Activated naive CD8-positive, alpha-beta T cell treated with anti-CD3 and anti-CD28 coated beads, Interleukin-2, amount 10 ng/mL, durations not matched to agents 7 days and 5 days (primary cell): ENCODE measurements at places on chromosomes 16 and 17. TPM values are rescaled to one million over a fixed set of nuclear protein-coding genes. Genes with fewer than 3 reads are reported as not detected.

DNA sequence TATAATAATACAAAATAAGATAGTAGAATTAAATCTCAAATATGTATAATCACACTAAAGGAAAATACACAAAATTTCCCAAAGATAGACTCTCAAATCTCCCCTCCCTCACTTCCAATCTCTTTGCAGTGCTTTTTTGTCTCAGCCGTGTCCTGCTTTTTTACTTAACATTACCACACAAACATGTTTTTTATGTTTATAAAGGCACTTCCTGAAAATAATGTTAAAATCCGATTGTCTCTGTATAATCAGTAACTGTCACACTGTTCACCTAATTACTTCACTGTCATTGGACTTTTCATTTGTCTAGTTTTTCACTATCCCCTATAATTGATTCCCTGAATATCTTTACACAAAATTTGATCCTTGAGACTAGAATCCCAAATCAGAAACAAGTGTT is 38.2 kb upstream of the ALDH3A2 start:
- DNase-seq: no peak
- no peak overlapping the region for H3K27ac ChIP-seq
- no peak overlapping the region for H3K4me3 ChIP-seq
- peaks cover 6% of the 10 kb centered on the region for H3K27me3 ChIP-seq
- H3K36me3 ChIP-seq: no peaks in the 10 kb centered on the region

DNA sequence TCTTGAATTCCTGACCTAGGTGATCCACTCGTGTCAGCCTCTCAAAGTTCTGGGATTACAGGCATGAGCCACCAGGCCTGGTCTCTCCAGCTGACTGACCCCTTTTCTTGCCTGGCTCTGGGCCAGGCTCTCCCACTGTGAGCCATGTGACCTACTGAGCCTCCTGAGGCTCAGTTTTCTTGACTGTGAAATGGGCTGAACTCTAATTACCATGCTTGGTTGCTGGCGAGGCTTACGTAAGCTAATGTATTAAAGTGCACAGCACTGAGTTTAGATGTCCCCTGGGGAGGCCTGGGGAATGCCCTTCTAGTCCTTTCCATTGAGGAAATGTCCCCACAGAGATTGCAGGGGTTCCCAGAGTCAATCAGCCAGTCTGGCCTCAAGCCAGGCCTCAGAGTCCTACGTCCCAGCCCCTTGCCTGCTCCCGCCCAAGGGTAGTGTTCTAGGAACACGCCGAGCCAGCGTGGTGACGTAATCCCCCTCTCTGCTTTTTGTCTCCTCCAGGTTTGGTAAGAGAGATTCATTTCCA is 45.8 kb upstream of the LGALS9 start:
- H3K27me3 ChIP-seq: no peaks in the 10 kb centered on the region
- DNase-seq: no peak
- peaks cover 12% of the 10 kb centered on the region for H3K4me1 ChIP-seq
- peaks cover 6% of the 10 kb centered on the region for H3K36me3 ChIP-seq
- H3K4me3 ChIP-seq: no peak overlapping the region

GRCh38 chr16:57343221-57343620 is 15.4 kb upstream of the CCL22 start:
- no peaks in the 10 kb centered on the region for H3K36me3 ChIP-seq
- peaks cover 43% of the 10 kb centered on the region for H3K27me3 ChIP-seq

DNA sequence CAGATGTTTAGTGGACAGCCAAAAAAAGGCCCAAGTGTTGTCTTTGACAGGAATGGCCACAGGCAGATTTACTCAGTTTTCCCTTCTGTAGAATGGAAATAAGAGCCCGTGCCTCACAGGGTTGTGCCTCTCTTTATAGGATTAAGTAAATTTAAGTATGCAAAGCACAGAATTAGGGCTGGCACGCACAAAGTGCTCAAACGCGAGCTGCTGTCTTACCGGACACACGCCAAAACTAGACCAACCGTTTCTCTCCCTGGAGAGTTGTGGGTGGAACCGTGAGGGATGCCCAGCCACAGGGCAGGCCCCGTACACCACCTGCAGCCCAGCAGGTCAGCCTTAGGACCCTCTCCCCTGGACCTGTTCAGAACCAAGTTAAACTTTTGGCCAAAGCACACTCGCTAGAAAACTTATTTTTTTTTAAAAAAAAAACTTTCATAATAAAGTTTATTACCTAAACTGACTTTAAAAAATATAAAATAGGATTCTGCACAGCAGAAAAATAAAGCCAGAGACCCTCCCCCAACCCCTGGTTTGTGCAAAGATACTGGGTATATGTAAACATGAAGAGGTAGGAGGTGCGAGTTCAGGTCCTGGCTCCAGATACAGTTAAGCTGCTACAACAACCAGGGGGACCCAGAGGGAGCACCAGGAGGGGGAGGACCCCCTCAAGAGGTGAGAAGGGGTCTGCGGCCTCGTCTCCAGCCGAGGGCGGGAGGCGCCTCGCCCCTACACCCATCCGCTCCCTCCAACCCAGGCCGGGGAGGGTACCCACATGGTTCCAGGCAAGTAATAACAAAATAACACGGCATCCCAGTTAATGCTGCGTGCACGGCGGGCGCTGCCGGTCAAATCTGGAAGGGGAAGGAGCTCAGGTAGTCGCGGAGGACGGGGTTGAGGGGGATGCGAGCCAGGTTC is 1.8 kb downstream of the SOCS1 start:
- peak overlapping the region; percentile 98 for H3K27ac ChIP-seq
- H3K4me1 ChIP-seq: peaks cover 45% of the 10 kb centered on the region
- no peaks in the 10 kb centered on the region for H3K27me3 ChIP-seq
- peaks cover 46% of the 10 kb centered on the region for H3K36me3 ChIP-seq
- no peak for DNase-seq

DNA sequence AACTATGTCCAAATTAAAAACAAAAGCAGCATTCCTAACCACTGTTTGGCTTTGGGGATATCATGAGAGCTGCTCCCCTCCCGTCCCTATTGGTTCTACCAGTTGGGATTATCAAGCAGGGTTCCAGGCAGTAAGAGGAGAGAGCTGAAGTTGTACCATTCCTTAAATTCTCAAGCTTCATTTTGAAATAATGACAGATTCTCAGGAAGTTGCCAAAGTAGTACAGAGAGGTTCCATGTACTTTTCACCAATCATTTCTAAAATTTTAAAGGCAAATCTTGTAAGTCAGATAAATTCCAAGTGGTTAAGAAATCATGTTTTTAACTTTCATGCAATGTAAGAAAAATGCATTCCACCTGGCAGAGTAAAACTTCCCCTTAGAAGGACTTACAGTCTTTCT is 36.9 kb downstream of the TEX2 start:
- no peak overlapping the region for H3K27ac ChIP-seq
- no peak overlapping the region for H3K4me3 ChIP-seq
- H3K27me3 ChIP-seq: no peaks in the 10 kb centered on the region
- DNase-seq: no peak
- H3K4me1 ChIP-seq: peaks cover 6% of the 10 kb centered on the region

GRCh38 chr16:12871784-12872183 is 29.6 kb upstream of the SHISA9 start:
- H3K27me3 ChIP-seq: peaks cover 8% of the 10 kb centered on the region
- H3K4me3 ChIP-seq: no peak overlapping the region
- no peaks in the 10 kb centered on the region for H3K4me1 ChIP-seq

GRCh38 chr17:45320349-45320930 is 3.6 kb upstream of the MAP3K14 start:
- peaks cover 41% of the 10 kb centered on the region for H3K4me1 ChIP-seq
- DNase-seq: no peak
- peak overlapping the region; percentile 25 for H3K4me3 ChIP-seq
- H3K27me3 ChIP-seq: no peaks in the 10 kb centered on the region

DNA sequence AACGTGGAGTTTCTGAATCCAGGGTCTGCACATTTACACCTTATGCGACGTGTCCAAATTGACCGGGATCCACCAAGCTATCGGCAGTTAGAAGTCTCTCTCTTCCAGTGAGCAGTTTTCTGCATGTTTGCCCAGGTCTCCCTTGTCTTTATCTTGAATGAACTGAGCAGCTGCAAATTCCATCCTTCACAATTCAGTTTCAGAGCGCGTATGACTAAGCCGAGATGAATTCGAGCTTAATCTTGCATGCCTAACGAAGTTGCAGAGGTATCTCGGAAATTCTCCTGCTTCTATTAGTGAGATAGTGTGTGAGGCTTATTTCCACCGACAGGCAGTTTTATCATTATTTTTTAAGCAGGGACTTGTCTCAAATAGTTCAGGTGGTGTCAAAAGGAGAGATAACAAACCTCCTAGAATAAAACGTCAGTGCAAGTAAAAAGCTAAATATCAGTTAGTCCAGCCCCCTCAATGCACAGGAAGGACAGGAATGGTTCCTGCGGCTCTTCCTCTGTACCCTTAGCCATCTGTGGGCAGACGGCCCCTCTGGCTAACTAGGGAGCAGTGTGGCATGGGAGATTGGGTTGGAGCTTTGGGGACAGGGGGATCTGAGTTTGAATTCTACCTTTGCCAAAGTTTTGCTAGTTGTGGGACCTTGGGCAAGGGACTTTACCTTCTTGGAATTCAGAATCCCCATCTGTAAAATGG is 93.0 kb upstream of the GPR139 start:
- H3K4me1 ChIP-seq: no peaks in the 10 kb centered on the region
- H3K4me3 ChIP-seq: no peak overlapping the region
- no peak for DNase-seq
- no peaks in the 10 kb centered on the region for H3K36me3 ChIP-seq
- H3K27me3 ChIP-seq: peaks cover 2% of the 10 kb centered on the region

DNA sequence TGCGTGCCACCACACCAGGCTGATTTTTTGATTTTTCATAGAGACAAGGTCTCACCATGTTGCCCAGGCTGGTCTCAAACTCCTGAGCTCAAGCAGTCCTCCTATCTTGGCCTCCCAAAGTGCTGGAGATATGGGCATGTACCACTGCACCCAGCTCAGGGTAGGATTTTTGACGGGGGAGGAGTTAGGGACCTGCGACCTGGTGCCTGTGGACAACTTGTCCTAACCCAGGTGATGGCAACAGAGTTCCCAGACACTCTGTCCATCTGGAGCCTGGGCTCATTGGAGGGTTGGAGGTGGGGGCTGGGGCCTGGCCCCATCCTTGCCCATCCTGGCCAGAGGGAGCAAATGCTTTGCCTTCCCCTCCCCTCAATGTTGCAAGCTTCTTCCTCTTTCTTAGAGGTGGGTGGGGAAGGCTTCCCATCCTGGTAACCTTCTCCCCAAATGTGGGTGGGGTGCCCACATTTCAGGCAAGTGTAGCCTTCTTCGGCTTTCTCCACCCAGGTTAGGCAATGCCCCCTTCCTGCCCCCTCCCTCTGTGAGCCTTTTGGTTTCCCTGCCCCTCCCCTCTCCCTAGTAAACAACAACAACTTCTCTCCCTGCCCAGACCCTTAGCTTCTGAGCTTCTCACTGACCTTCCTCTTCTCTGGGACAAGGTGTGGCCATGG is 24.9 kb downstream of the RARA start:
- peak overlapping the region; percentile 69 for H3K27ac ChIP-seq
- DNase-seq: no peak

DNA sequence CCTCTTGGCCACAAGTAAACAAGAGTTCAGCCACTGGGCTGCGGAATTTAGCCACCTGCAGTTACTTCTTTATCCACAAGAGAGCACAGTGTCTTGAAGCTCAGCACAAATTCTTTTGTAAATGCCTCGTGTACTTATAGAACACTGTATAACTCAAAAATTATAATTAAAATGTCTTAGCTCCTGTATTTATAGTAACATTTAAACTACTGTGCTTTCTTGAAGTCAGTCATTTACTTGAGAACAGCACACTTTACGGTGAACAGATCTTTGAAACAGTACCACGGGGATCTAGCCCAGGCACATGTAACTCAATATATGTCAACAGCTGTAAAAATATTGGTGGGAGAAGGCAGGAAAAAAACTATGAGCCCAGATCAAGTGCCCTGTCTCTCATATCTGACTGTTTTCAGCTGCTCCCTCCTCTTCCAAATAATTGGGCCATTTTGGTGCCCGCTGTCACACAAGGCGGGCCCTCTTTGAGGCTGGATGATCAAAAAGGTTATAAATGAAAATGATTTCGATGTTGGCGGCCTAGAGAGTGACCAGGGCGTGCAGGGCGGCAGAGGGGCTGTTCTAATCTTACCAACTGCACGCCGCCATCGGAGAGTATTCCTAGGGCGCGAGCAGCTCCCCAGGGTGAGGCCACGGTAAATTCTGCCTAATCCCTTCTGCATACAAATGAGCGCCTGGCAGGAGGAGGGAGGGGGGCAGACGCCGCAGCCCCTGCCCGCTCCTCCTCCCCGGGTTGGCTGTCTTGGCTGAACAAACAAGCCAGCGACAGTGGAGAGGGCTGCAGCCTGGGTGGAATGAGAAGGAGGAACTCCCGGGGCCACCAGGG is 183.2 kb downstream of the C16orf78 start:
- H3K4me1 ChIP-seq: no peaks in the 10 kb centered on the region
- peaks cover 3% of the 10 kb centered on the region for H3K27me3 ChIP-seq
- DNase-seq: no peak
- H3K36me3 ChIP-seq: no peaks in the 10 kb centered on the region

GRCh38 chr16:22216191-22216831 is 10.2 kb downstream of the EEF2K start:
- H3K4me1 ChIP-seq: peaks cover 14% of the 10 kb centered on the region
- no peak overlapping the region for H3K4me3 ChIP-seq
- no peak for DNase-seq
- peaks cover 1% of the 10 kb centered on the region for H3K27me3 ChIP-seq
- H3K36me3 ChIP-seq: peaks cover 26% of the 10 kb centered on the region

- H3K4me1 ChIP-seq: peaks cover 3% of the 10 kb centered on the region
- DNase-seq: no peak
- H3K36me3 ChIP-seq: peaks cover 2% of the 10 kb centered on the region
- H3K4me3 ChIP-seq: no peak overlapping the region
Measured at GRCh38 chr16:14501331-14502255, 128.5 kb downstream of the PARN start.

DNA sequence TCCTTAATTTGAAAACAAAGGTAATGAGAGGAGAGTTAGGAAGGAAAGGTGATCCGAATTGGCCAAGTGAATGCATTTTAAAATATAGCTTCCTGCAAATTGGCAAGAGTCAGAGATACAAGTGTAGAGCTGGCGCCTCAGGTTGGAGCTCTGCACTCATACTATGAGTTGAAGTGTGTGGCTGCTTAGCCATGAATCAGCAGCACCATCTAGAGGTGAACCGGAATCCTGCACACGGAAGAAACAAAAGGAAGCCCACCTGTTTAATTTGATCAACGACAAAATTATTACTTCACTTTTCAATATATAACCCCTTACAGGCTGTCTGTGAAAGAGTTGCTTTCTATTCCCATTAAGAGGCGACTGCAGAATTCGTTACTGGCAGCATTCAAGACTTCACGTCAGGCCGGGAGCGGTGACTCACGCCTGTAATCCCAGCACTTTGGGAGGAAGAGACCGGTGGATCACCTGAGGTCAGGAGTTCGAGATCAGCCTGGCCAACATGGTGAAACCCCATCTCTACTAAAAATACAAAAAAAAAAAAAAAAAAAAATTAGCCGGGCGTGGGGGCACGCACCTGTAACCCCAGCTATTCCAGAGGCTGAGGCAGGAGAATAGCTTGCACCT is 1253.7 kb upstream of the CDH8 start:
- H3K36me3 ChIP-seq: no peaks in the 10 kb centered on the region
- no peaks in the 10 kb centered on the region for H3K4me1 ChIP-seq
- no peak overlapping the region for H3K27ac ChIP-seq
- no peak for DNase-seq

Gene FTSJ3
- total RNA-seq: 58.6 TPM

Gene ZNF768
- 7.4 TPM for total RNA-seq

Gene ARHGAP23
- total RNA-seq: 0.11 TPM

Gene ABCC11
- total RNA-seq: 0.09 TPM

Gene CDK3
- total RNA-seq: 8.2 TPM

Gene TEX19
- not detected for total RNA-seq

Gene ODF4
- not detected for total RNA-seq
